Cerebellar cortex (tissue), 1 donor: ENCODE measurements at places on chromosomes 13 and 19.

GRCh38 chr13:109154546-109154945 is 525.1 kb downstream of the MYO16 start:
- DNase-seq, result no peak

DNA sequence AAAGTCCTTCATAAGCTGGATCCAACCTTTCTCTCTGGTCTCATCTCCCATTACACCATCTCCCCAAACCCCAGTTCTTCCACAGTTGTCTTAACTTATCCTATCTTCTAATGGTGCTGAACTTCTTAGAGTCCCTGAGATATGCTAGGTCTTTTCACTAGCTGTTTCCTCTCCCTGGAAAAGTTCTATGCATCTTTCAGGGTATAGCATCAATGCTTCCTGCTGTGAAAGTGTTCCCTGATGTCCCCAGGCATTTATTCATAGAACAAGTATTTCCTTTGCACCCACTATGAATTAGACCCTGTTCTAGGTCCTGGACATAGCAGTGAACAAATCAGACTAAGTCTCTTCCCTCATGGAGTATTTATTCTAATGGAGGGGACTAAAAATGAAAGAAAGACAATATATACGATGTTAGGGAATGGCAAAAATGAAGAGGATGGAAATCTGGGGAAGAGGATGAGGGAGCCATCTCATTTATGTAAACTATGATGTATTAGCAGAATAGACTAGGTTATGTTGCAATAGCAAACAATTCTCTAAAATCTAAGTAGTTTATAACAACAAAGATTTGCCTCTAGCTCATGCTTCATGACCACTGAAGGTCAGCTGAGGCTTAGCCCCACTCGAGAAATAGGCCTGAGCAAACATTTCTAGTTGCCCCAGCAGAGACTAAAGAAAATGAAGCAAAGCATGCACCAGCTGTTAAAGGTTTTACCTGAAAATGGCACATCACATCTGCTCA is 120.0 kb downstream of the CYSLTR2 start:
- DNase-seq, result no peak

DNA sequence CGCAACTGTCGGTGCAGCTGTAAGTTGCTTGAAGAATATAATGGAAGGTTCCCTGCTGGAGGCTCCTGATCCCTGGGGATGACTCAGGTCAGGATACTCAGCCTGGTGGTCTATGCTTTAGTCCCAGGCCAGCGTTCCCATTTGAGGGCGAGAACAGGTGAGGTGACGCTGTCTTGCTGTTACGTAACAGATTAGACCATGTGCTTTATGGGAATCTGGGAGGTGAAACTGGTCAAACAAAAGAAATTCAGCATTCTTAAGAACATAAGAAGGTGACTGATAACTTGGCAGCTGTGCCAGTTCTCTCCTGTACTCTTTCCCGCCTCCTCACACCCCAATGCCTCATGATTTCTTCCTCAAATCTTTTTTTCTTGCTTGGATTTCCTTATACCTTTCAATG is at the start of gene CXCL17:
Gene CXCL17, minus strand, starts transcription at position 114 of the 400 bp plus-strand sequence. CDS start 114 bp downstream, outside the sequence.
- DNase-seq, result no peak

DNA sequence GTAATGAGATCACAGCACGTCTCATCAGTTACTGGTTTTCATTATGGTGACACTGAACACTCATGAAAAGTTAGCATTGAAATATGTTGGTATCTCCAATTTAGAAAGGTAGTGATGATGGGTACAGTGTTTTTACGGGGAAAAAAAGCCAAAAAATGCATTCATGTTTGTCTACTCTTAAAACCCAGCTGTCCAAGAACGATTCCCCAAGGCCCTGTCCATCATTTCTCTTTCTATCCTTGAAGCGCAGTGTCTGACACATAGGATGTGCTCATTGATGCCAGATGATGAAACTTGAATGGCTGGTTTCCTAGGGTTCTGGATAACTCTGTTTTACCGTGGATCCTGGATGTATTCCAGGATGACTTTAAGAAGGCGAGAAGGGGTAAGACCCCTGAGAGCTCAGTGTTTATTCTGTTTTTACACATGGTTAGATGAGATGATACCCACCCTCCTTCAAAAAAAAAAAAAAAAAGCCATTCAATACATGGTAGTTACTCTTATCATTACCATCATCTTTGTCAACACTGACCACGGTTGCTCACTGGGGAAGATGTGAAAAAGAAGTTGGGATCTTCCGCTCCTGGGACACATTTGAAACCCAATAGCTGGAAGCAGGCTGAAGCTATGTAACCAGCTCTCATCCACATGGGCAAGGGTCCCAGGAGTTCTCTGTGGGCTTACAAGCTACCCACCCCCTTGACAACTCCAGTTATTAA is 22.5 kb downstream of the SERP2 start:
- no peak for DNase-seq
